ENCODE measurements at places on chromosomes 11 and 22. TPM values are rescaled to one million over a fixed set of nuclear protein-coding genes. Genes with fewer than 3 reads are reported as not detected.

- H3K36me3 ChIP-seq = no peaks in the 10 kb centered on the region
- no peak overlapping the region for H3K27ac ChIP-seq
- no peak overlapping the region for H3K4me3 ChIP-seq
- no peak for DNase-seq
- H3K4me1 ChIP-seq = no peaks in the 10 kb centered on the region
Measured at GRCh38 chr11:91133361-91133760, 910.5 kb upstream of the CHORDC1 start.

- peaks cover 38% of the 10 kb centered on the region for H3K4me1 ChIP-seq
- no peak for DNase-seq
Measured at GRCh38 chr11:111541254-111542061, 938 bp downstream of the LAYN start.

DNA sequence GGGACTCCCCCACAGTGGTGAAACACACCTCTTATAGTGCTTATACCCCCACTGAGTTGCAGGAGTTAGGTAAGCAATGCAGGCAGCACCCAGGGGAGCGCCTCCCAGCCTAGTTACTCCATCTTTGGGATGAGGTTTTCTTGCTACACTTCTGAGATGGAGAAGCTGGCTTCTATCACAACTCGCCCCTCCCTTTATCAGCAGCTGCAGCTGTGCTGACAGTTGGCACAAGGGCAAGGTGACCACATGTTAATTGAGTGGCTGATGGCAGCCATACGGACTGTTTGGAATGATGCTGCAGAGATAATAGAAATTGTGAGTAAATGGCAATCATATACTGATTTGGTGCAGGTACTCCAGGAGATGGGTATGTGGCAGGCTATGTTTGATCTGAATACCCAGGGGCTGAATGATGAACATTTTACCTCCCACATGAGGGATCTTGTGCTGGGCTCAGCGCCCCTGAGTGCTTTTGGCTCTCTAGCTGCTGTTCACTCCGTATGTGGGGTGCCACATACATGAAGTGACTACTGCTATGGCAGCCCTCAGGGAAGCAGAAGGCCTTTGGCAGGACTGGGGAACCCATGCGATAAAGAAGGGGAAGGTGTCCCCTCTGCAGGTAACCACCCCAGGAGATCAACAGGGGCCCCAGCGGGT is 29.2 kb upstream of the KCNA4 start:
- H3K27me3 ChIP-seq = peaks cover 3% of the 10 kb centered on the region
- no peaks in the 10 kb centered on the region for H3K4me1 ChIP-seq
- H3K4me3 ChIP-seq = no peak overlapping the region

DNA sequence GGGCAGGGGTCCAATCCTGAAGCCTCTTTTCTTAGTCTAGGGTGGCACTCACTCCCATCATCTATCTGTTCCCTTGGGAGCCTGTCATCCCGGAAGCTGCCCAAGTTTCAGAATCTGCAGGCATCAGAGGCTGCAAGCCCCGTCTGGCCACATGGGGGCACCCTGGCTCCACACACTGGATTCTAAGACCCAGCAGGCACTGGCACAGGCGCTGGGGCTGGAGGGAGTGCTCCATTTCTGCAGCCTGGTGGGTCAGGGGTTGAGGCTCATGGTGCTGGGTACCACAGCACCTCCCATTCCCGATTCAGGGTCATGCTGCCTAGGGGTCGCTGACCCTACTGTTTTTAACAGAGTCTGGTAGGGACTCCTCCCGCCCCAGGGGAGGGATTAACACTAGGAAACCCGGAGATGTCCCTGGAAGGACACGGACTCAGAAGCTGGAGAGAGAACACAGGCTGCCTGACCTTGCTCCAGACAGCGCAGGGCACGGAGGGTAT is 243.9 kb upstream of the SYN3 start:
- peak; percentile 8 for DNase-seq
- H3K27ac ChIP-seq = no peak overlapping the region
- H3K4me1 ChIP-seq = no peaks in the 10 kb centered on the region
- no peaks in the 10 kb centered on the region for H3K36me3 ChIP-seq

- DNase-seq = no peak
- no peak overlapping the region for H3K4me3 ChIP-seq
- H3K27ac ChIP-seq = no peak overlapping the region
- no peaks in the 10 kb centered on the region for H3K36me3 ChIP-seq
Measured at GRCh38 chr11:119845756-119846155, 116.8 kb upstream of the NECTIN1 start.

GRCh38 chr11:82034527-82034926 is 699.1 kb downstream of the FAM181B start:
- no peaks in the 10 kb centered on the region for H3K36me3 ChIP-seq
- no peak for DNase-seq
- H3K4me1 ChIP-seq = no peaks in the 10 kb centered on the region
- peaks cover 1% of the 10 kb centered on the region for H3K27me3 ChIP-seq

- no peak overlapping the region for H3K4me3 ChIP-seq
- no peak for DNase-seq
- peaks cover 3% of the 10 kb centered on the region for H3K27me3 ChIP-seq
Measured at GRCh38 chr11:63502252-63502820, 3.5 kb upstream of the LGALS12 start.

DNA sequence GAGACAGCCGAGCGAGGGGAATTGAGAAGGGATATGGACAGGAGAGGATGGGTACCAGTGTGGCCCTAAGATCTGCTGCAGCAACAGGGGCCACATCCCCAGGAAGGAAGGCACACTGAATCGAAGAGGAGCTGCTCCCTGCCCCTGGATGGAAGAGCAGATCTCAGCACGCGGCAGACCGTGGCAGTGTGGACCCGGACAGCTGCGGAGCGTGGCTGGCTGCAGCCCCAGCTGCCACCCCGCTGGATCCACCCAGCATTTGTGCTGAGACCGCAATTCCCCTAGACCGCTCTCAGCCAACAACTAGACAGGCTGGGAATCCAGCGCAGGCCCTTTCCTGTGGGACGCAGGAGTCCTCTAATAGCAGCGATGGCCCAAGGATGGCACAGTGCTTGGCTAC is 94.7 kb downstream of the NECTIN1 start:
- peaks cover 2% of the 10 kb centered on the region for H3K27me3 ChIP-seq
- no peaks in the 10 kb centered on the region for H3K36me3 ChIP-seq
- H3K27ac ChIP-seq = no peak overlapping the region
- no peak overlapping the region for H3K4me3 ChIP-seq
- no peaks in the 10 kb centered on the region for H3K4me1 ChIP-seq

- H3K27me3 ChIP-seq = no peaks in the 10 kb centered on the region
- H3K4me3 ChIP-seq = no peak overlapping the region
- H3K36me3 ChIP-seq = peaks cover 3% of the 10 kb centered on the region
- no peak overlapping the region for H3K27ac ChIP-seq
- H3K4me1 ChIP-seq = peaks cover 16% of the 10 kb centered on the region
- DNase-seq = no peak
Measured at GRCh38 chr11:59223177-59223576, 10.4 kb upstream of the MPEG1 start.

- H3K36me3 ChIP-seq = peaks cover 19% of the 10 kb centered on the region
- no peak for DNase-seq
- H3K4me3 ChIP-seq = no peak overlapping the region
- peaks cover 3% of the 10 kb centered on the region for H3K27me3 ChIP-seq
- peaks cover 13% of the 10 kb centered on the region for H3K4me1 ChIP-seq
Measured at GRCh38 chr11:17148536-17148935, 59.2 kb downstream of the PIK3C2A start.

- H3K4me1 ChIP-seq = no peaks in the 10 kb centered on the region
- H3K4me3 ChIP-seq = no peak overlapping the region
- peaks cover 5% of the 10 kb centered on the region for H3K27me3 ChIP-seq
- DNase-seq = no peak
- no peak overlapping the region for H3K27ac ChIP-seq
Measured at GRCh38 chr11:2551131-2551530, 106.3 kb downstream of the KCNQ1 start.

- H3K36me3 ChIP-seq = no peaks in the 10 kb centered on the region
- no peak overlapping the region for H3K27ac ChIP-seq
- no peaks in the 10 kb centered on the region for H3K4me1 ChIP-seq
Measured at GRCh38 chr11:105224482-105225253, 85.1 kb upstream of the CARD18 start.

GRCh38 chr11:119880143-119880542 is 151.1 kb upstream of the NECTIN1 start:
- no peaks in the 10 kb centered on the region for H3K4me1 ChIP-seq
- no peak for DNase-seq
- no peak overlapping the region for H3K4me3 ChIP-seq

Gene SMIM38
- not detected for polyA plus RNA-seq

Gene OR8B2
- polyA plus RNA-seq = not detected

Gene UBASH3B
- polyA plus RNA-seq = 17.5 TPM

Gene KRTAP5-7
- not detected for polyA plus RNA-seq

Gene DDIAS
- polyA plus RNA-seq = 1.4 TPM

Gene CCDC81
- polyA plus RNA-seq = not detected

Gene STX3
- 3.1 TPM for polyA plus RNA-seq

Data from immature natural killer cell (primary cell).